ENCODE measurements at places on chromosomes 3 and 15. TPM values are rescaled to one million over a fixed set of nuclear protein-coding genes. Genes with fewer than 3 reads are reported as not detected.

The GMPPB gene
- total RNA-seq, result 81.7 TPM

The TM6SF1 gene
- total RNA-seq, result not detected

The EEFSEC gene
- total RNA-seq, result 14.2 TPM

The GOLGA8J gene
- not detected for total RNA-seq

The PGBD4 gene
- total RNA-seq, result 0.58 TPM

The GRAMD1C gene
- 9.4 TPM for total RNA-seq

The TCTA gene
- not detected for total RNA-seq

The HYAL1 gene
- 1.8 TPM for total RNA-seq

The ECE2 gene
- 0.45 TPM for total RNA-seq

The MGLL gene
- 118 TPM for total RNA-seq

The CKMT1A gene
- total RNA-seq, result 105 TPM

The APOD gene
- total RNA-seq, result 223 TPM

The CDC25A gene
- total RNA-seq, result 4.3 TPM

The POLQ gene
- total RNA-seq, result 1.3 TPM
